GM12878 (cell line): ENCODE measurements at places on chromosomes 3 and 15. TPM values are rescaled to one million over a fixed set of nuclear protein-coding genes. Genes with fewer than 3 reads are reported as not detected.

DNA sequence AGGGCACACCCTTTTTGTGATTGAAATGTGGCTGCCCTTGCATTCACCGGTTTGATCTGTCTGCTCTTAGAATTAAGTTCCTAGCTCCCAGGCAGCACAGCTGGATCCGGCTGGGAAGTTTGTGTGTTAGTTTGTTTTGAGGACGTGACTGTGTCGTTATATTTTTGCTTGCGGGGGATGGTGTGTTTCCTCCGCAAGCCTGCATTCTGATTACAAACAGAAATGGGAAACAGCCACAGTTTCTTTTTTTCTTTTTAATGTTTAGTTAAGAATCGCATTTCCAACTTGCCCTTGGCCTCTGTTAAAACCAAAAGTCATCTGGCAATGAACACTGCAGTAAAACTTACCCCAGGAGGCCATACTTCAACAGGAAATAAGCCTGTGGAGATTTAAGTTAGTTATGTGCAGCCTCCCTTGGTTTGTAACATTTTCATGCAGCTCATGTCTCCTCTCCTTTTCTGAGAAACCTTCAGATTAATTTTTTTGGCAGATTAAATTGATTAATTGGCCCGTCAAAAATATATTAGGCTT lies 888 bp downstream of the TMOD3 start:
- DNase-seq = no peak

GRCh38 chr3:20173844-20174410 lies 12.1 kb downstream of the SGO1 start:
- DNase-seq = no peak

DNA sequence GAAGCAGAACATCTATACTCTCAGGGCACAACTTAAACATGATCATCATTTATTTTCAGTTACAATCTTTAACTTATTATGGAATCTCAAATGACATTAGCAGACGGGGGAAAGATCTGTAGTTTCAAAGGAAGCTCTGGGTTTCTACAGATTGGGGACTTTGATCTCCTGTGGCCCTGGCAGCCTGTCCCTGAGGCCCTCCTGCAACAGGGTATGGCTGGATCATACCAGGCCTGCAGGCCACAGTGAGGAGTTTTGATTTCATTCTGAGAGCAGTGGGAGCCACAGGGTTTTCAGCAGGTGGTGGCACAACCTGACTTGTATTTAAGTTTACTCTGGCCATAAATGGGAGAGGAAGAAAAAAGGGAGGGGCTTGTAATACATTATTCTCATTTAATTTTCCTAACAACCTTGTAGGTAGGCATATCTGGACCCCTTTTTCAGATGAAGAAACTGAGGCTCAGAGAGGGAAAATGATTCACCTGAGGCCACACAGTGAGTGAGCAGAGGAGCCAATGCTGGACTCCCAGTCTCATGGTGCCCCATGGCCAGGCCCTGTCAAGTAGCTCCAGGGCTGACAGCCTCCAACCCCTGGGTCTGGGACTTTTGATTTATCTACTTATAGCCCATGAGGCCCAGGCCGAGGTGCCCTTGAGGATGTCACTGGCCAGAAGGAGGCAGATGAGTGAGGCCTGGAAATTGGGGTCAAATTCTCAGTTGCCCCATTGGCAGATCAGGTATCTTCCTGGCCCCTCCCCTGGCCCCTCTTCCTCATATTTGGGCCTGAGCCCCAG lies 71.0 kb downstream of the ATP2B2 start:
- DNase-seq = no peak

GRCh38 chr3:82824491-82824890 lies 1063.0 kb upstream of the GBE1 start:
- no peak for DNase-seq

- no peak for DNase-seq
These were observed 93.0 kb upstream of the EIF1B start for GRCh38 chr3:40216471-40216870.

GRCh38 chr3:186298876-186299275 lies 63.2 kb downstream of the DGKG start:
- DNase-seq = no peak

The ADPGK gene
- total RNA-seq = 50.3 and 53.2 TPM in 2 replicates

The GOLGA8O gene
- not detected in 2 replicates for total RNA-seq

The ZCWPW2 gene
- not detected in 2 replicates for total RNA-seq

The CCR2 gene
- 2.5 and 3.5 TPM in 2 replicates for total RNA-seq

DNA sequence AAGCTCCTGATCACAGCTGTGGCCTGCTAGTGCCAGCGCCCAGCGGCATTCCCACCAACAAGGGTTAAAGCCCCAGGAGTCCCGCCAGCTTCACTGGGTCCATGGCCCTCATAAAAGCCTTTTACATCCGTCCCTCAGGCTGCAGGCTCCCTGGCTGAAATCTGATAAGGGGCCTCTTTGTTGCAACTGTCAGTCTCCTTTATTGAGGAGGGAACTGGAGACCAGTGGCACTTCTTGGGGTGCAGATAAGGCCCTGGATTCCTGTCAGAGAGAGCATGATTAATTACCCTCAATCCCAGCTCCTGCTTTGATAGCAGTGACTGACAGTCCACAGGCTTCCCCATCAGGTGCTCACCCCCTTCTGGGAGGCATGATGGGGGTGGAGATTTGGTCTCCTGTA lies 30.9 kb upstream of the CLK3 start:
- DNase-seq = no peak

DNA sequence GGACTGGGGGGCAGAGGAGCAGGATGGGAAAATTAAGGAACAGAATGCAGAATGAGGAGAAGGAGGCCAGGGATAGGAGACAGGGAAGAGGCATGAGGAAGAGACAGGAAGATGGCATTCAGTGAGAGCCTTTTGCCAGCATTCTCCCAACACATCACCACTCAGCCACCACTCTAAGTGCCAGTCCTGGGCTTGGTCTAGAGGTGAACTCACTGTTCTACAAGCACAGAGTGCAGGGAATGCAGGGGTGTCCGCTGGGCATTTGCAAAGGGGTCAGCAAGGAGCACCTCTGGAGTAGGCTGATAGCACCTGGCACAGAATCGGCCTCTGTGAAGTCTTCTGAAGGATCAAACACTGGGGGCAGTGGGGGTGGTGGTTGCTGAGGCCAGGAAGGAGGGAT lies 14.6 kb upstream of the IGDCC3 start:
- no peak for DNase-seq

DNA sequence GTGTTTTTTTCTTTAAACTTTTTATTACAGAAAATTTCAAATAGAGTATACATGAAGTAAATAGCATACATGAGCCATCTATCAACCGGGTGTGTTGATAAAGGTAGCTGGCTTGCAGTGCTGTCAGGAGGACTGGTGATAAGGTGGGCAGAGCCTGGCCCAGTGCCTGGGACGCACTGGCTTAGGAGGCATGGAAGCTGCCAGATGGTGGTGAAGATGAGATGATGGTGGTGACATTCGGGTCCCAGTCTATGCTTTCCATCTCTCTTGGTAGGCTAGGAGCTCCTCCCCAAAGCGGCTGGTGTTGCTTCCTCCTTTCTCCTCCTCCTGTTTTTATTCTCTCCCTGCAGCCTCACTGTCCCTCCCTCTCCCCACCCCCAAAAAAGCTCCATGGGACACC lies 101.7 kb downstream of the ADCY5 start:
- no peak for DNase-seq

GRCh38 chr3:115646027-115646690 lies 22.8 kb downstream of the GAP43 start:
- DNase-seq = no peak

The ARGFX gene
- not detected in 2 replicates for total RNA-seq

GRCh38 chr3:99765042-99765942 lies 52.4 kb upstream of the CMSS1 start:
- no peak for DNase-seq

- DNase-seq = no peak
These were observed 491.8 kb downstream of the FHIT start for GRCh38 chr3:60759439-60759838.

DNA sequence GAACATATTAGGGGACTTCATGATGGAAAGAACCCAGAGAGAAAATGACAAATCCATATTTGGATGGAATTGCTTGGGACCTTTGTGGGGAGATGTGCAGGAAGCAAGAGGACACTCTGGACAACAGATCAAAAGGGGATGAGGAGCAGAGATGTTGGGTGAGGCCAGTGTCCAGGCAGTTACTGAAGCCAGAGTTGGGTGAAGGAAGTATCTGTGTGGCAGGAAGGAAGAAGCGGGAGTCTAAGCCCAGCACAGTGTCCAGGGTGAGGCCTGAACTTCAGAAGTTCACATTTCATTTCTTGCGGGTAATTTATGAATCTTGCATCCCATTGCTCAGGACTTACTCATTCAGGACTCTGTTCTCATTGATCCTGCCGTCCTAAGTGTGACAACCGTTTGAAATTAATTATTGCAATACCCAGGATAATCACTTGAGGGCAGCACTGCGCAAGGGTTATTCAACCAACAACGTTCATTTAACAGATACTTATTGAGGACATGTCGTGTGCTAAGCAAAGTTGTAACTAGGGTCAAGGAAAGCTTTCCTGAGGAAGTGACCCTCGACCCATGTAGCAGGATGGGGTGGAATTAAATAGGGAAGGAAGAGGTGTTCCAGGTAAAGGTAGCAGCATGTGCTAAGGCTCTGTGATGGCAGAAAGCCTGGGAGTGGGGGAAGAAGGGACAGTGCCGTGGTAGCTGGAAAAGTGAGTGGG lies 61.3 kb upstream of the CMTM8 start:
- peak; percentile 15 for DNase-seq

The CCDC33 gene
- 4.1 and 4.9 TPM in 2 replicates for total RNA-seq

DNA sequence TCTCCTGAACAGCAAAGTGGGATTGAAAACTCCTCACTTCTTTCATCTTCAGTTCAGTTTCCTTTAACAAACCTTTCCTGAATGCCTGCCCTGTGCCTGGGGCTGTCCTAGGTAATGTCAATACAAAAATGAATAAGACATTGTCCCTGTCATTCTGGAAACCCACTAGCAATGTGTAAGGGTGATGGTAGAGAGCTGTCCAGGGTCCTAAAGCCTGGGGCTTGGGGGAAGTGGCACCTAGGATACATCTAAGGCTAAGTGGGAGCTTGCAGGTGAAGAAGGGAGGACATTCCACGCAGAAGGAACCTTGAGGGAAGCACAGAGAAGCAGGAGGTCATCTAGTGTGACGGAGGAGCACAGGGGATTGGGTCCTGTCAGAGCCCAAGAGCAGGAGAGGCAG lies 212.7 kb upstream of the PPP2R3A start:
- no peak for DNase-seq

GRCh38 chr3:196274585-196274984 lies 12.9 kb downstream of the PCYT1A start:
- DNase-seq = peak; percentile 84

DNA sequence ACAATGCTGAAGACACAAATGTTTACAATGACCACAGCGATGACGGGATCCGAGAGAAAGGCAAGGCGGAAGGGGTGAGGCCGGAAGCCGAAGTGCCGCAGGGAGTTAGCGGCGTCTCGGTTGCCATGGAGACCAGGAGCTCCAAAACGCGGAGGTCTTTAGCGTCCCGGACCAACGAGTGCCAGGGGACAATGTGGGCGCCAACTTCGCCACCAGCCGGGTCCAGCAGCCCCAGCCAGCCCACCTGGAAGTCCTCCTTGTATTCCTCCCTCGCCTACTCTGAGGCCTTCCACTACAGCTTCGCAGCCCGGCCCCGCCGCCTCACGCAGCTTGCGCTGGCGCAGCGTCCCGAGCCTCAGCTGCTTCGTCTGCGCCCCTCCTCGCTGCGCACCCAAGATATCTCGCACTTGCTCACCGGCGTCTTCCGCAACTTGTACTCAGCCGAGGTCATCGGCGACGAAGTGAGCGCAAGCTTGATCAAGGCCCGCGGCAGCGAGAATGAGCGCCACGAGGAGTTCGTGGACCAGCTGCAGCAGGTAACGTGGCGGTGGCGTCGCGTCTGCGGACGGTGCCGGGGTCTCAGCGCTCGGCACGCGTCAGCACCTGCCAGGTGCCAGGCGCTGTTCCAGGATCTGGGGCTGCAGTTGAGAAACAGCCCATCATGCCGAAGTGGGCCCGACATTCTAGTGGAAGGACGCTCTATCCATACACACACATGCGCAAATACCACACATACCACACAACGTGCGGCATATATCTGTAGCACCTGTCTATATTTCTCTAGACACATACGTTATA lies at the start of gene DLEC1:
Gene DLEC1 (plus strand): TSS at position 108 of the 798 bp plus-strand sequence. CDS start 18 bp downstream, at position 126.
- DNase-seq = no peak

GRCh38 chr15:69854001-69854400 lies 243.7 kb downstream of the TLE3 start:
- DNase-seq = no peak

- no peak for DNase-seq
These were observed 735 bp downstream of the GOLGA8B start for GRCh38 chr15:34582461-34583371.

DNA sequence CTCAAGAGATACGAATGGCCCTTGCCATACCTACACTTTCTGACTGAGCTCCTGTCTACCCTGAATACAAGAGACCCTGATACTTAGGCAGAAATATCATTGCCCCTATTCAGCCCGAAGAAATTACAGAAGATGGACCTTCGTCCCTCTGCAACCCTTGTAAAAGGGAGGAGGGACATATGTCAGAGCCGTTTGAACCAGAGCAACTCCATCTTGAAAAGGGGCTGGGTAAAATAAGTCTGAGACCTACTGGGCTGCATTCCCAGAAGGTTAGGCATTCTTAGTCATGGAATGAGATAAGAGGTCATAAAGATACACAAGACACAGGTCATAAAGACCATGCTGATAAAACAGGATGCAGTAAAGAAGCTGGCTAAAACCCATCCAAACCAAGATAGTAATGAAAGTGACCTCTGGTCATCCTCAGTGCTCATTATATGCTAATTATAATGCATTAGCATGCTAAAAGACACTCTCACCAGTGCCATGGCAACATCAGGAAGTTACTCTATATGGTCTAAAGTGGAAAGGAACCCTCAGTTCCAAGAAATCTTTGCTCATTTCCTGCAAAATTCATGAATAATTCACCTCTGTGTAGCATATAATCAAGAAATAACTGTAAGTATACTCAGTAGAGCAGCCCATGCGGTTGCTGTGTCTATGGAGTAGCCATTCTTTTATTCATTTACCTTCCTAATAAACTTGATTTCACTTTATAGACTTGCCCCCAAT lies 49.7 kb upstream of the GPD1L start:
- DNase-seq = no peak

- no peak for DNase-seq
These were observed 20.1 kb upstream of the GSK3B start for GRCh38 chr3:120114376-120114775.

- DNase-seq = no peak
These were observed 156.2 kb downstream of the ZMAT3 start for GRCh38 chr3:178915365-178915764.

The GP5 gene
- 0.05 TPM in 1 of 2 replicates, not detected in the other for total RNA-seq

DNA sequence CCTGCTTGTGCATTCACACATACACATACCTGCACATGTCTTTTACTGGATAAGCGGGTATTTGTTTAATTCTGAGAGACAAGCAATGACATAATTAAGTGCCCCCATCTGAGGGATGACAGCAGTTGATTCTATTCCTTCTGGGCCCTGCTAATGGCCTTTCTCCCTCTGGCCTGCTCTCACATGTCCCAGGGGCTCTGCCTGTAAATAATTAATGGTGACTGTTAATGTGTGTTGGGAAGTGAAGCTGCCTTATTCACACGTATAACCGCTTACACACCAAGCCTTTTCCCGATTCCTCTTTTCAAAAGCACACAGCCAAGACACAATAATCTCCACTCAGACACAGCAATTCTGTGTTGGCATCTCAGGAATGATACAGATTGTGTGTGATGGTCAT lies 47.8 kb downstream of the LRRK1 start:
- DNase-seq = peak; percentile 66

- DNase-seq = no peak
These were observed 44.6 kb downstream of the POMGNT2 start for GRCh38 chr3:43061101-43061895.

- DNase-seq = no peak
These were observed 78.0 kb downstream of the ALCAM start for GRCh38 chr3:105444725-105445124.

The GCSAM gene
- 81.5 and 100 TPM in 2 replicates for total RNA-seq

GRCh38 chr15:75235051-75235673 lies 23.0 kb upstream of the GOLGA6C start:
- DNase-seq = no peak
